ENCODE measurements at places on chromosomes 5 and 9.

- DNase-seq = no peak
Observed at GRCh38 chr9:8845376-8845775, 1045.8 kb upstream of the DMAC1 start.

GRCh38 chr5:102218159-102218558, 77.9 kb downstream of the SLCO4C1 start:
- DNase-seq = no peak

DNA sequence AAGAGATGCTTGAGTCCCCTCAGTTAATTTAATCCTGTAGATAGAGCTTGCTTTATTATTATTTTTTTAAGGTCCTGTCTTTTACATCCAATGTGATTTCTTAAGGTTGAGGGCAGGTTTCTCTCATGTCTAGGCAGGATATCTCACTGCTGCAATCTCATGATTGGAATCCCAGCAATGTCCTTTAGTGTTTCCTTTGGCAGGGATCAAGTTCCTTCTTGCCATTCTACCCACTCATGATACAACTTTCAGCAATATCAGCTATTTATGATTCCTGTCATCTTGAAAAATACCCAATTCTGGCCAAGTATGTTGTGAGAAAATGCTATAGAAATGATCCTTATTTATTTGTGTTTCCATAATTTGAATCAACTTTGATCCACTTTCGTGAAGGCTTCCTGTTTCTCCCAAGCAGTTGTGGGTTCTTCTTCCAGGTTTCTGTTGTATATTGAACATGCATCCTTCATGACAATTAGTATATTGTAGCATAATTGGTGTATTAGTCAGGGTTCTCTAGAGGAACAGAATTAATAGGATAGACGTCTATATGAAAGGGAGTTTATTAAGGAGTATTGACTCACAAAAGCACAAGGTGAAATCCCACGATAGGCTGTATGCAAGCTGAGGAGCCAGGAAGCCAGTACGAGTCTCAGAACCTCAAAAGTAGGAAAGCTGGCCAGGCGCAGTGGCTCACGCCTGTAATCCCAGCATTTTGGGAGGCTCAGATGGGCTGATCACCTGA, 18.4 kb upstream of the VPS13A start:
- DNase-seq = no peak

DNA sequence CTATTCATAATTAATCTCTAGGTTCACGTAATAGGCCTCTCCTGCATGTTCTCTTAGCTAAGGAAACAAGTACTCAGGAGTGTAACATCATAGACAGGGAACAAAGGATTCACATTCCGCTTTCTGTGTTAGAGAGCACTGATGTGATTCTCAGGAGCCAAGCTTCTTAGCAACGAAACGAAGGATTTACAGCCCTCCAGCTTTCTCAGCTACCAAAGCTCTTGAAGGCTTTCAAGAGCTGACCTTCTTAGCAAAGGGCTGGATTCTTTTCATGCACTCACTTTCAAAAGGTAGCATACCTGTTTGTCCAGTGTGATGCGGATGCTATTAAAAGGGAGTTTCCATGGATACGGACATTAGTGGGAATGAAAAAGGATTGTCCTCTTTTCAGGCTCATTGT, 107.4 kb downstream of the TUSC1 start:
- DNase-seq = no peak

DNA sequence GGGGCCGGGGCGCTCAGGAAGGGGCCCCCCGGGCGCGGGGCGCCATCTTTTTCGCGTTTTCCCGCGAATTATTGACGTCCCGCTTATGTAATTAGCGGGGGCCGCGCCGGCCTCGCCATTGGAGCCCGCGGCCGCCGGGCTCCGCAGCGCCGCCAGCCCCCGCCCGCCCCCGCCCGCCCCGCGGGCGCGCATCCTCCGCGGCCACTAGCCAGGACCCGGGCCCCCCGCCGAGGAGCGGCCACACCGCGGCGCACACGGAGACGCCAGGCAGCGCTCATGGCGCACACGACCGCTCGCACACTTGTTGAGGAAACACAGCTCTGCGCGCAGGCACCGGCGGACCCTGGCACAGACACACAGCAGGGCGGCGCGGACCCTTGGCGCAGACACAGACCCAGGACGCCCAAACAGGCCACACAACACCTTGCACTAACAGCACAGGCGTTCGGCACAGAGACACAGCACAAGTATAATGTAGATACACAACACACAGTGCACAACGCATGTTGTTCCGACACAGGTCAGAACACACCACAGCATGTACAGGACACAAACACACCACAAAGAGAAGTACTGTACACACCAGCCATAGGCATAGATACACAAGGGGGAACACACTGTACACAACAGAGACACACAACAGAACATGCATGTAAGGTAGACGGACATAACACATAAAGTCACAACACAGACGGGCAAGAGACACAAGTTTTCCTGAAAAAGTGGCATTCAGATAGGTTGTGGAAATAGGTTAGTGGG, 467 bp upstream of the PHF19 start:
- peak; percentile 41 for DNase-seq

DNA sequence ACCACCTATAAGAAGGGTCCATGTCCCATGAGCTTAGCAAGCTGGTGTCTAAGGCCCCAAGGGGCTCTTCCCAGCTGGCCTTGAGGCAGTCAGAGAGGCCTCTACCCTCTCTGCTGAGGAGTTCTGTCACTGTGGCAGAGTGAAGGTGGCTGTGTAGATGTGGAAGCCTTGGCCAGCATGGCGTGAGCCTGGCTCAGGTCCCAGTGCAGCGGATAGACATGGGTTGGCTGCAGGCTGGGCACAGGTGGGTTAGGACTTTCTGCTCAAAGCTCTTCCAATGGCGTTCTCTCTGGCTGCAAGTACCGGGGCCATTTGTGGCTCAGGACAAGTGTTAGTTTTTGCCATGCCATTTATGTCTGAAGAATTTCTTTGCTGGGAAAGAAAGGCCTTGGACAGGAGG, 47.3 kb downstream of the JADE2 start:
- DNase-seq = no peak

DNA sequence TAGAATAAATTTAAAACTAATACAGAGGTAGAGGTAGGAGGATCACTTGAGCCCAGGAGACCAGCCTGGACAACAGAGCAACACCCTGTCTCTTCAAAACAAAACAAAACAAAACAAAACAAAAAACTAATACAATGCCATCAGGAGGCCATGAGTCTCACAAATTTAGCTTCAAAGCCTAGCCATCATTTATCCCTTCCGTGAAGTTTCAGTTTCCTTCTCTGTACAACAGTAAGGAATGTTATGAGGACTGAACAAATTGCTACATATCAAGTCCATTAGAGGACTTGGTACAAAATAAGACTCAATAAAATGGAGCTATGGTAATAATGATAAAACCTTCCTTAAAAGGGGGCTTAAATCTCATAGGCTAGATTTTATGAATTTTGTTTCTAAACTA, 60.8 kb downstream of the MAPKAP1 start:
- DNase-seq = peak; percentile 47

GRCh38 chr5:93252165-93252564, 328.9 kb downstream of the NR2F1-AS1 start:
- no peak for DNase-seq

DNA sequence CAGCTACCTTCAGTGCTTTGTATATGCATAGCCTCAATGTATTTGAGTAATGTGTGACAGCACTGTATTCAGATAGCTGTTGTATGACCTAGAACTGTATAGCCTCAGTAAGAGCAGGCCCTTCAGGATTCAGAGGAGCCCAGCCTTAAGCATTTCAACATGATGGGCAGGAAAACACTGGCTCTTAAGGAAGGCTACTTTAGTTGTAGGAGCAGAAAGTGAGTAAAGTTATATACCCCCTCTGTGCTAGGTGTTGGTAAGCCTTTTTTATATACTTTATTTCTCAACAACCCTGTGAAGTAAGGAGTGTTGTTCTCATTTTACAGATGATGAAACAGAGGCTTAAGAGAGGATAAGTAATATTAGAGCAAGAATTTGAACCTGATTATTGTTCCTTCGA, 1.5 kb upstream of the GPR21 start:
- DNase-seq = no peak

- no peak for DNase-seq
Observed at GRCh38 chr5:103356350-103357091, 98.0 kb downstream of the MACIR start.

- no peak for DNase-seq
Observed at GRCh38 chr5:15388866-15389265, 111.1 kb upstream of the FBXL7 start.

DNA sequence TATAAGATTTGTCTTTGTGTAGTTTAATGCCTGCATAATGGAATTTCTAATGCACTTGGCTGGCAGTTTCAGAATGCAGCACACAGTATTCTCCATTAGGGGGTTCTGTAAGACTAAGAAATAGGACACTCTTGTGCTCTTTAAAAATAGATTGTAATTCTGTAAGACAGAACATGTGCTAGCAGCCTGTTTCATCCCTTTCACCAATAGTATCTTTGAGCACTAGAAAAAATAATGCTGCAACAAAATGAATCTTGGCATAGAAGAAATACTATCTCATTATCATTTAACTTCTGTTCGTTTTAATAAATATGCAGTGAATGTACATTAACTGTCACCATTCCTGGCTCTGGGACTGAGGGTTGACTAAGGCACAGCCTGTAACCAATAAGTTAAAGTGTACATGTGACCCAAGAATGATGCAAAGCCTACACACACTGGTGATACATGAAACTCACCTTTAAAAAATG, 23.8 kb upstream of the ZNF622 start:
- peak; percentile 43 for DNase-seq

GRCh38 chr9:93226819-93227218, 42.9 kb downstream of the WNK2 start:
- no peak for DNase-seq

GRCh38 chr5:103706939-103707682, 144.5 kb upstream of the NUDT12 start:
- no peak for DNase-seq

GRCh38 chr9:21615446-21615845, 133.3 kb upstream of the IFNE start:
- no peak for DNase-seq

GRCh38 chr5:67935908-67936566, 279.5 kb upstream of the PIK3R1 start:
- peak; percentile 53 for DNase-seq

DNA sequence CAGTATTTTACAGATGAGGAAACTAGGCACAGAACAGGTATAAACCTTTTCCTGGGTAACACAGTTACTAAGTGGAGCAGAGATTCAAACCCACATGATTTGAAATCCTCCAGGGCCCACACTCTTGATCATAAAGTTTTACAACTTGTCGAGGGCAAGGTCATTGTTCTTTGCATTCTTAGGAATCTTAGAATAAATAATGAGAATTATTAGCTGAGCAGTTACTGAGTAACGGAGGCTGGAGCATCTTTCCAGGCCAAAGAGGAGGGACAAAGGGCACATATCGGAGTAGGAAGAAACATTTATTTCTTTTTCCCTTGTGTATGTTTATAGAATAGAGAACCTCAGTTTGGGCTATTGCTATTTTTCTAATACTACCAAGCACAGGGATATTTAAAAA, 27.1 kb upstream of the F2R start:
- DNase-seq = no peak

GRCh38 chr5:33891788-33892619, at the start of gene ADAMTS12:
Gene ADAMTS12, minus strand, starts transcription at chr5:33891990. Its CDS starts 134 bp downstream, at chr5:33891856.
- no peak for DNase-seq

- no peak for DNase-seq
Observed at GRCh38 chr9:14209399-14210345, 104.3 kb downstream of the NFIB start.
